ENCODE measurements at places on chromosomes 7 and 10. TPM values are rescaled to one million over a fixed set of nuclear protein-coding genes. Genes with fewer than 3 reads are reported as not detected.

Gene FRMD4A
- total RNA-seq = 39.0 TPM

Gene AASS
- total RNA-seq = 12.3 TPM

Gene PTPRZ1
- total RNA-seq = 2.1 TPM

Gene DUS4L
- total RNA-seq = 6.4 TPM

Gene HOXA3
- total RNA-seq = 0.74 TPM

Gene RBM20
- total RNA-seq = 37.2 TPM

Gene IMMP2L
- 9.9 TPM for total RNA-seq

Gene PHKG1
- 21.9 TPM for total RNA-seq

Gene HABP2
- not detected for total RNA-seq

Gene PDZD8
- total RNA-seq = 22.2 TPM

Gene KLLN
- total RNA-seq = 0.58 TPM

Gene PRTFDC1
- 6.6 TPM for total RNA-seq

- DNase-seq = no peak
Measured at GRCh38 chr7:36788825-36789470, 64.7 kb upstream of the AOAH start.

- no peak for DNase-seq
Measured at GRCh38 chr7:29588900-29589696, 25.5 kb downstream of the PRR15 start.

- DNase-seq = no peak
Measured at GRCh38 chr10:15784662-15785300, 65.1 kb upstream of the ITGA8 start.

DNA sequence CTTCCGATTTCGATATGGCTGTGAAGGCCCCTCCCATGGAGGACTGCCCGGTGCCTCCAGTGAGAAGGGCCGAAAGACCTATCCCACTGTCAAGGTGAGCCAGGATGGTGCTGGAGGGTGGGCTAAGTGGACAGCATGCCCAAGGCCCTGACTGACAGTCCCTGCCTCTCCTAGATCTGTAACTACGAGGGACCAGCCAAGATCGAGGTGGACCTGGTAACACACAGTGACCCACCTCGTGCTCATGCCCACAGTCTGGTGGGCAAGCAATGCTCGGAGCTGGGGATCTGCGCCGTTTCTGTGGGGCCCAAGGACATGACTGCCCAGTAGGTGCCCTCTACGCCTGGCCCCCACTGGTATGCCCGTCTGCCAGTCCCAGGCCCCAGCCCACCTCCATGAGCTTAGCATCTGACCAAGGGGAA lies 1.2 kb downstream of the NFKB2 start:
- DNase-seq = no peak

DNA sequence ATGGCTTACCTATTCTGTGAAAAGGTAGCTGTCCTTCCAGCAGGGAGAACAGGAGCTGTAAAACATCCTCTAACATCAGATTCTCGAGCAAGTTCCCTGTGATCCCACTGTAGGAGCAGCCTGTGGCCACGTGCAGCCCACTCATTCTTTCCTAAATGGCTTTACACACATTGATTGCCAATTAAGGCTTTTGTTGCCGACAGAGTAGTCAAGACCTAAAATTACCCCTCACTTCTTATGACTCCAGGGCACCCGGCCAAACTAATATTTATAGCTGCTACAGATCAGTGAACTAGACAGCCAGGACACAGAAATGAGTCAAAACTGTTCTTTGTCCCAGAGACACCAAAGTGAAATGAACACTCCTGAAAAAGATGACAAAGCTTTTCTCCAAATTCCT lies 832.1 kb downstream of the SORCS3 start:
- DNase-seq = peak; percentile 20

DNA sequence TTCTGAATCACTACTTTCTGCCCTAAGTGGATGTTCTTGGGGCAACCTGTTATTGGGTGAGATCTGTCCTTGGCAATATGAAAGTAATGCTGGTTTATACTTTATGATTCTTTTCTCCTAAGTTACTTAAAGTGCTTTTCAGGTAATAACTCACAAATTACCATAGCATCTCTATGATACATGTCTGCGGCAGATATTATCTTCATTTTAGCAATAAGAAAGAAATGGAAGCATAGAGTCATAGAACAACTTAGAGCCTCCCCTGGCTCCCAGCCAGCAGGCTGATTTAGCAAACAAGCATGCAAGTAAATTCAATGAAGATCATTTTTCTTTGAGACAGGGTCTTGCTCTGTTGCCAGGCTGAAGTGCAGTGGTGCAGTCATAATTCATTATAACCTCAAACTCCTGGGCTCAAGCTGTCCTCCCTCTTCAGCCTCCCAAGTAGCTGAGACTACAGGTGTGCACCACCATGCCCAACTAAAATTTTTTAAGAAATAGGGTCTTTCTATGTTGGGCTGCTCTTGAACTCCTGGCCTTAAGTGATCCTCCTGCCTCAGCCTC lies 38.1 kb upstream of the GRM8 start:
- no peak for DNase-seq

GRCh38 chr10:75057680-75058079 lies 53.8 kb upstream of the SAMD8 start:
- DNase-seq = no peak

DNA sequence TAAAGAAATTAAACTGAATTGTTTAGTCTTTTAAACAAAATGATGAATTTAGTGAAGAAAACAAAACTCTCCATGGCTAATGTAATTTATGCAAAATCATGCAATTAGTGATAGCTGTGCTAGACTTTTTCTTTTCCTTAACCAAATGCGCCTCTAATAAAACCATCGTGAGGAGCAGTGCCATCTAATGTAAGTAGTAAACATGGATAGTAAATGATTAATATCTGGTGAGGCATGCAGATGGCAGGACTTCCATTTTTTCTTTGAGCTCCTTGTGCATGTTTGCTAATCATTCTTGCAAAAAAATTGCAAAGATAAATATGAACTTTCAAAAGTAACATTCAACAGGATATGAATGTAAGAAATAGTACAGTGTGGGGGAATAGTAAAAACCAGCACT lies 2.3 kb downstream of the INSYN2A start:
- no peak for DNase-seq

DNA sequence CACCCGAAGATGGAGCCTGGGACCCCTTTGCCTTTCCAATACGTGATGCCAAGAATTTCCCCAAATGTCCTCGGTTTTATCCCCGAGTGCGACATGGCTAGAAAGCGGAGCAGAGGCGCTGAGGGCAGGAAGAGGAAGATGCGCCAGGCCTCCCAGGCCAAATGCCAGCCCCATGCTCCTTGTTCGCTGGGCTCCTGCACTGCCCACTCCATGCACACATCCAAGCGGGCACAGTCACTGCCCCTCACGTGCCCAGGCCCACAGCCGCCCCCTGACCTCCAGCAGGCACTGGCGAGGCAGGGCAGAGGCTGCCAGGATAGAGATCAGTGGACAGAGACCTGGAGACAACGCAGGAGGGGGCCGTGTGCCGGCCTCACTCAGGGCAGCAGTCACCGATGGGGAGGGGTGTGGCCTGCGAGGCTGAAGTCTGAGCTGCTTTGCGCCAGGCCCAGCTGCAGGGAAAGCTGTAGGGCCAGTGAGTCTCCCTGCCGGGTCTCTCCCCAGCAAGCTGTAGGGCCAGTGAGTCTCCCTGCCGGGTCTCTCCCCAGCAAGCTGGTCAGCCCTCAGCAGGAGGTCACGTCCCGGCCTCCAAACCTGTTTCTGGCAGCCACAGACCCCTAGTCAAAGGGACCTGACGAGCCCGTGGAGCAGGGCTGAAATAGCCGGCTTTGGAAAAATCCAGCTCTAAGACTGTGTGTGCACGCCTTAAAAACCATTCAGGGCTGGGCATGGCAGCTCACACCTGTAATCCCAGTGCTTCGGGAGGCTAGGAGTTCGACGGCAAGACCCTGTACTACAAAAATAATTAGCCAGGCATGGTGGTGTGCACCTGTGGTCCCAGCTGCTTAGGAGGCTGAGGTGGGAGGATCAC lies 100.6 kb upstream of the DIP2C start:
- DNase-seq = no peak

DNA sequence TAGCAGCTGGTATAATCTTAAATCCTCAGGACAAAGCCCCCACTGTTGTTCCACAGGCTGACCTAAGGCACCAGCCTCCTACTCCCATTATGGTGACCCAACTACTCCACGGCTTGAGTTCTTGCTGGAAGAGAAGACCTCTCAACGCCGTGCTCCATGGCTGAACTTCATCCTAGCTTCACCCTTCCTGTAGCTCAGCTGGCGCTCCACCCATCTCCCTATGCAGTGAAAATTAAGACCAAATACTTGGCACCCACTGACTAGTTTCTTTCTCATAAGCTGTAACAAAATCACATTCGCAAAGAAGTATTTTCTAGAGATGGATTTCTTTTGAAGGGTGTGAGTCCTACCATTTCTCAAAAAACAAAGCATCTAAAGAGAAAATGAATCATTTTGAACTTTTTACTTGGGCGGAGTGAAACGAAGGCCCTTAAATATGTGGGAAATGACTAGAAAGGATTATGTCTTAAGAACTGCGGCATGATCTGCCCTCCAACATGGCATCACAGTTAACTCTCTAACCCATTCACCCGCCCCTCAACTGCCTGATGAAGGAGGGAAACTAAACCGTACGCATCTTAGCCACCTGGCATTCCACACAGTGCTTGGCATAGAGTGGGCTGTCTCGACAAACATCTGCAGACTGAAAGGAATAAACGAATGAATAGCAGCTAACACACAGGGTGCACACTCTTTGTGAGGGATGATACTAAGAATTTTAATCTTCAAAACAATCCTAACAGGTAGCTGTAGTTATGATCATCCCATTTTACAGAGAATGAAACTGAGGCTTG lies 32.7 kb downstream of the GFRA1 start:
- no peak for DNase-seq

GRCh38 chr7:74412603-74413002 lies 41.1 kb upstream of the GTF2IRD1 start:
- DNase-seq = no peak

GRCh38 chr7:1030444-1031070 lies 13.8 kb upstream of the GPR146 start:
- DNase-seq = no peak

GRCh38 chr7:69833964-69834363 lies 235.7 kb downstream of the AUTS2 start:
- no peak for DNase-seq

- no peak for DNase-seq
Measured at GRCh38 chr10:11563936-11564335, 47.5 kb downstream of the USP6NL start.

- no peak for DNase-seq
Measured at GRCh38 chr7:41731493-41732435, 28.9 kb upstream of the INHBA start.

DNA sequence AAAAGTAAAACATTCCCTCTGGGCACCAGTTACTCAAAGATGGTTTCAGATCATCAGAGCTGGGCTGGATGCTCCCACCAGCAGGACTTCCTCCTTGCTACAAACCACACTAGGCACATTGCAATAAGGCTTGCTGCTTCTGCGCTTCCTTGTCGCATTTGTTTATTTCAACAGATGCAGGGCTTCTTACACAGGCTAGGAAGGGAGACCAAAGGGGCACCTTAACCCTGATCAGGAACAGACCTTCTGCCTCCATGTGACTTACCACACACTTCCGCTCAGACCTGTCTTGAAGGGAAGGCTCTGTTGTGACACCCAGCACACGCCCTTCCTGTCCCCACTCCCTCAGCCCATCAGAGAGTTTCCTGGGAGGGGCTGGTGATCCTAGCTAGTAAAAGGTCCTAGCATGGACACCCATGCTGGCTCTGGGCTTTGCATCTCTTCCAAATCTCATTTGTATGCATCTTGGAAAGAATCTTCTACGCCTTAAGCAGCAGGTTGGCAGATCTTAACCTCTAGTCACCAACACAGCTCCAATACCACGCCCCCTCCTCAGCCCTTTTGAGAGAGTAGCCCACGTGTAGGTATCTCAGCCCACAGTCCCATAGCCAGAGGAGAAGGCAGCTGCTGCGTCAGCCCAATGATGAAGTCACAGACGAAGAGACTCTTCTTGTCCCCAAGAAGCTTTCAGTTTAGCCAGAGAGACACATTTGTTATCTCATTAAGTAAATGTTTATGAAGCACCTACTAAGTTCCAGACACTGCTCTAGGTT lies 47.1 kb upstream of the SVIL start:
- no peak for DNase-seq

- DNase-seq = no peak
Measured at GRCh38 chr10:128028508-128029289, 97.5 kb downstream of the MKI67 start.

- DNase-seq = no peak
Measured at GRCh38 chr7:158037211-158037610, 550.4 kb downstream of the PTPRN2 start.

DNA sequence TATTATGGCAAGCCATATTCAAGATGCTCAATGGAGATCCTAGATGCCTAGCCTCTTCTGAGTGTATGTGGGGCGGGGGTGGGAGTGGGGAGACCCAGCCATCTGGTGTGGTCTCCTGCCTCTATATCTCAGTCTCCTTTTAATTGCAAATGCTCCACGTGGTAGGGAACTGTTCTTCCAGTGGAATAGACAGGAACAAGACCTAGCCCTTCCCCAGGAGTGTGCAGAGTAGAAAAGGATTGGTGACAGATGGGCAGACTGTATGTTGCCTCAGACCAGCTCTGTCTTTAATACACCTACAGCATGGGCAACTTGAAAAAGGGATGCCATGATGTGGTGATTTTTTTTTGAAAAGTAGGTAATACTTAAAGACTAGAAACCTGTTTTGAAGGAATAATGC lies 12.6 kb downstream of the CYP3A5 start:
- no peak for DNase-seq

- no peak for DNase-seq
Measured at GRCh38 chr10:90162271-90162853, 461.0 kb downstream of the KIF20B start.

- no peak for DNase-seq
Measured at GRCh38 chr10:73876971-73877370, 2.6 kb upstream of the CAMK2G start.

DNA sequence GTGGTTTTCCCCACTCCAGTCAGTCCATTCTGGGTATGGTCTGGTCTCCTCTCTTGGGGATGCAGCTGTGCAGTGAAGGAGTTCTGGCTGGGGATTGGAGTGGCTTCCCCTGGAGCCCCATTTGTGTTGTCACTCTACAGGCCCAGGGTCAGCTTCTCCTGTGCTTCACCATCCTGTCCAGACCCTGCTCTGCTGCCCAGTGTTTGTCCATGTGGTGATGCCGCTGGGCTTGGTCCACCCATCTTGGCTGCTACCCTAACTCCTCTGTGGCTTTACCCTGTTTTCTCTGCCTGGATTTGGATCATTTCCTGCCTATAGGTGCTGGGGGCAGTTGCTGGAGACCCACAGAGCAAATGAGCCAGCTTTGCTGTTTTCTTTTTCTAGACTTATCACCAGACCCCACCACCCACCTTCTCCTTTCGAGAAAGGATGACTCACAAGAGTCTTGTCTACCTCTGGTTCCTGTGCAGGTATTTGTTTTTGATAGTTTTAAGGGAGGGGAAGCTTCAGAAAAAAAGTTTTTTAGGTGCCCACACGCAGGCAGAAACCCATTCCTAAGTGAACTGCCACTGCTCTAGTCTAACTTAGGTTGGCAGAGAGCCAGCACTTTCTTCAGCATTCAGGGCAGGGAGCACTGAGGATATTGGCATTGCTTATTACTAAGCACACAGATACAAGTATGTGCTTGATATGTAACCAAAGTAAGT lies 8.5 kb downstream of the ZDHHC16 start:
- peak; percentile 37 for DNase-seq

- DNase-seq = peak; percentile 83
Measured at GRCh38 chr7:5574770-5575269, 151.2 kb upstream of the TNRC18 start.
